ENCODE measurements at places on chromosomes 13 and 19.

GRCh38 chr13:100560498-100561157, 28.0 kb downstream of the GGACT start:
- no peak for DNase-seq

- DNase-seq: no peak
These were observed 207.4 kb downstream of the NHLRC3 start for GRCh38 chr13:39245688-39246087.

- DNase-seq: no peak
These were observed 21.4 kb downstream of the MAP4K1 start for GRCh38 chr19:38596057-38596981.

DNA sequence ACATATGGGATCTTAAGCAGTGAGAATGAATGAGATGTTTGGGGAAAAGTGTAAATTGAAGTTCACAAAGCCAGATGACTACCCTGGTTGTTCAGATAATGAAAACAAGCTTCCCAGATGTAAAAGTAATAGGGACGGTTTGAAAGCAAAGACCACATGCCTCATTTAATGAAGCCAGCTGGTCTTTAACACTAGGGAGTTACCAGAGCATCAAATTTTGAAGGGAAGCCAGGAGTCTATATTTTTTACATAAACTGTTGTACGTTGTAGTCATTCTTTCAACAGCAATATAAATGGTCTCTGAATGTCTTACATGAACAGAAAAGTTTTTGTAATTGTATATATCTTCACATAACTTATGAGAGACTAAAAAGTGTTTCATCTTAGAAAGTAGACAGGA, 2604.5 kb upstream of the PCDH20 start:
- DNase-seq: no peak

DNA sequence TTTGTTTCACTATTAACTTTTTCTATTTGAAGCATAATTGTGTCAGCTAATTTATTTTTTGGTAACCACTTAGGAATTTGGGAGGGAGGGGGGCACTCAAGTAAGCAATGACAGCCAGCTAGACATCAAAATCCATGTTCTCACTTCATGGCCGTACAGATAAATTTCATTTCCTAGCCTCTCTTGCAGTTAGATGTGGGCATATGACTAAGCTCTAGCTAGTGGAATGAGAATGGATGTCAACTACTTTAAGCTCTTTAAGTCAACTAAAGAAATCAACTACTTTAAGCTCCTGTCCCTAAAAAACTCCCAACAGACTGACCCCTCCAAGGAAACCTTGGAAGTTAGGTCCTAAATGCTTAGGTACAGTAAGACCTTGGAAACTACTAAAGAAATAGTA, 92.0 kb downstream of the KCNRG start:
- no peak for DNase-seq

- no peak for DNase-seq
These were observed 43.2 kb upstream of the GRTP1 start for GRCh38 chr13:113407103-113407530.

GRCh38 chr13:41533266-41534052, 76.1 kb downstream of the RGCC start:
- no peak for DNase-seq

- no peak for DNase-seq
These were observed 8.8 kb downstream of the ERCC5 start for GRCh38 chr13:102854675-102855074.

Data from activated gamma-delta T cell treated with anti-CD3 and anti-CD28 coated beads, Interleukin-2, amount 50 U/mL, for 16 hours (primary cell).